ENCODE measurements at places on chromosomes 7 and 10.

DNA sequence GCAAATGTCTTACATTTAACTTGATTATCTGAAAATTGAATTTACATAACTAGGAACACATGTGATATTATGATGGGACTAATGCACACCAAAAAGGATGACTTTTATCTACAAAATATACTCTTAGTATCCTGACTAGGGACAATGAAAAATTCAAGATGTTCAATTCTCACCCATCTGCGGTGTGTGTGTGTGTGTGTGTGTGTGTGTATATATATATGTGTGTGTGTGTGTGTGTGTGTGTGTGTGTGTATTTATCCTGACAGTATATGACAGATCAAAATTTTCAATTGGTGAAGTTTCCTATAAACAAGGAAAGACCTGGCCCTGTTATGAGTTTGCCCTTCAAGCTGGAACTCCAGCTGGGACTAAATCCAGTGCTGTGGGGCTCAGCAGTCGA lies 40.3 kb upstream of the MET start:
- no peak for DNase-seq

DNA sequence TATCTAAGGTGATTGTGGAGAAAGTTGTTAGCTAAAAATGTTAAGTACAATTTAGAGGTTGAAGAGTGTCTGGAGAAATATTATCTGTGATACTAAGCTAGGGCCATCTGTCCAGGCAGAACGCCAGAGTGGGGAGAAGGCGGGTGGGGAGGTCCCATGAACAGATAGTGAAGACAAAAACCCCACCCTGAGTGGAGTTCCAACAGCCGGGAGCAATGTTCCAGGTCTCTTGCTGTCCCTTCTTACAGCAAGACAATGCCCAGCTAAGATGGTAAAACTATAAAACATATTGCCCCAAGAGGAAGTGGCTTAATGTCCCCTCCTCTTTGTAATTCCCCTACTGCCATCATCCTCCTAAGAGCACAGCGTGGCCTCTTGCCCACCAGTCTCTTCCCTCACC lies 10.4 kb upstream of the IL15RA start:
- peak; percentile 47 for DNase-seq

- no peak for DNase-seq
Measured at GRCh38 chr7:117781707-117782106, 91.5 kb downstream of the CTTNBP2 start.

GRCh38 chr10:60883187-60883586 lies 60.8 kb downstream of the RHOBTB1 start:
- DNase-seq, result no peak

DNA sequence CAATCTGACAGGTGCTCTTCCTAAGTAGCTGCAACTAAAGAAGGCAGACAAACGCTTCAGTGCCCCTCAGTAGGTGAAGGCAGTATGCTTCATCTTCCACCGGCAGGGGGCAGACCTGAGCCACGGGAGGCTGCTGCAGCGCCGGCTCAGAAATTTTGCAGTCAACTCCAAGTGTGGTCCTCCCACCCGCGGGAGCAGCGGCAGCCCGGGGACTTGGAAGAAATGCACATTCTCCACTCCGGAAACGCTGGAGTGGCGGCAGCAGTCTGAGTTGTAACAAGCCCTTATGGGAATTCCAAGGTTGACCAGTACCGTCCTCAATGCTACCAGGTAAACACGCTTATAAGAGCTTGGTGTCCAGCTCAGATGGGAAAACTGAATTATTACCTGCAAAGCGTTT lies 3.4 kb downstream of the IGFBP3 start:
- peak; percentile 47 for DNase-seq

GRCh38 chr7:52719677-52720076 lies 315.8 kb upstream of the POM121L12 start:
- no peak for DNase-seq

DNA sequence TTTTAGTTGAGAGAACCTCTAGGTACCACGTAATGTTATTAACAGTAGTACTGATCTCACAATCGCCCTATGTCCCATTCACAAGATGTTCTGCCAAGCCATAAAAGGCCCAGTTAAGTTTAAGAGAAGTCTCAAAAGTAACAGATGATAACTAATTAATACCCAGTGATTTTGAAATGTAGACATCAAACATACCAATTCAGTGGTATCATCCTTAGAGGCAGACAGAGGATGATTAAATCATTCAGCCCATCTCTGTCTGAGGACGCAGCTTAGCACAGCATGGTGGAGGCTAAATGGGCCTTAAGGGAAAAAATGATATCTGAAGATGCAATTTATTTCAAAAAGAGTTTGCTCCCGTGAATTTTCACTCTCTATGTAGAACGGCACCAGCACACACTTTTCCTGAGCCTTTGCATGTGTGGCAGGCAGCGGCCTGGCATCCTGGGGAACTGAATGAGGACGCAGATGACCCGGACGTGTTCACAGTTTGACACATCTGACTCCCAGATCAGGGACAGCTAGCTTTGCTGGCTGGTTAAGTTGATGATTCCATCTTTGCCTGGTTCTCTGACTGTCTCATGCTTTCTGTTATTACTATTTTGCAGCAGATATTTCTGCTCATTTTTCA lies 13.4 kb downstream of the EGFR start:
- DNase-seq, result no peak

DNA sequence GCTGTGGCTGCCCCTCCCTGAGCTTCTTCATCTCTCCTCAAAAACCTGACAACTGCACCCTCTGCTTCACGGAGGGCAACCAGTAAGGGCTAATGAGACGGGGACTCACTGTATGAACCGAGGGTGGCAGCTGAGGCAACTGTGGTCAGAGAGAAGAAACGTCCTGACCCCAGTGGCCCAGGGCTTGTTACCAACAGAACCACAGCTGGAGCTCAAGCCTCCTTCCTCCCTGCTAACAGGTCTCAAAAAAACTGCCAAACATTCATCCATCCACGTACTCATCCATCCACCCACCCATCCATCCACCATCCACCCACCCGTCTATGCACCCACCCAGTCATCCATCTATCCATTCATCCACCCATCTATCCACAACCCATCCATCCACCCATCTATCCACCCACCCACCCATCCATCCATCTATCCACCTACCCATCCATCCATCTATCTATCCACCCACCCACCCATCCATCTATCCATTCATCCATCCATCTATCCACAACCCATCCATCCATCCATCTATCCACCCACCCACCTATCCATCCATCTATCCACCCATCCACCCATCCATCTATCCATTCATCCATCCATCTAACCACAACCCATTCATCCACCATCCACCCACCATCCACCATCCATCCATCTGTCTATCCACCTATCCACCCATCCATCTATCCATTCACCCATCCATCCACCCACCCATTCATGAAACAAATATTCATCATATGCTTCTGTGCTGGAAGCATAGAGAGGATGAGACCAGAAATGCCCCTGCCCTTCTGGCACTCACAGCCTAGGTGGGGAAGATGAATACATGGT lies 111.7 kb downstream of the PDGFA start:
- no peak for DNase-seq

DNA sequence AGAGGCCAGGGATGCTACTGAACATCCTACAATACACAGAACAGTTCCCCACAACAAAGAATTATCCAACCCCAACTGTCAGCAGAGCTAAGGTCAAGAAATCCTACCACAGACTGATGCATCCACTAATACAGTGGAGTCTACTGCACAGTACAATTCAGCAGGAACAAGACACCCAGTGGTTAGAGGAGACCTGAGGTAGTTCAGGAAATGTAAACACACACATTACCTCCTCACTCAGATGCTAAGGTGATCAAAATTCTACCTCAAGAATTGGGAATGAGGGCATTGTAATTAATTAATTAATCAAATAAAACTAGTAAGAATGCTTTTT lies 91.4 kb downstream of the ZFAND4 start:
- no peak for DNase-seq

GRCh38 chr10:12041766-12042408 lies 722 bp downstream of the UPF2 start:
- DNase-seq, result no peak

GRCh38 chr10:44675387-44675874 lies 235.7 kb upstream of the TMEM72 start:
- DNase-seq, result no peak

GRCh38 chr7:85659364-85659763 lies 472.5 kb upstream of the SEMA3D start:
- DNase-seq, result no peak

GRCh38 chr10:1166101-1166827 lies 110.1 kb downstream of the WDR37 start:
- no peak for DNase-seq

DNA sequence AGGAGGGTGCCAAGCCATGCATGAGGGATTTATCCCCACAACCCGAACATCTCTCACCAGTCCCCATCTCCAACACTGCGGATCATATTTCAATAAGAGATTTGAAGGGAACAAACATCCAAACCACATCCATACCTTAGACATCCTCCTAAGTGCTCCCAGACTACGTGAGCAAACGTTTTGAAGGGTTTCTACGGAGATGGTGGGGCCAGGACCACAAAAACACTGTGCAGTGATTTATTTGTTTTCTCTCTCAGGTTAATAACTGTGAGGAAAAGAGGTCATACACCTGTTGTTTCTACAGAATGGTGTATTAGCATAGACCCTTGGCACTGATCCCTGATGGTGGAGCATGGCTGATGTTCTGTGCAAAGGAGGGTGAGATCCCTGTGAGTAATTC lies 277.8 kb downstream of the FRMD4A start:
- DNase-seq, result no peak

Measured in NCI-H524 (cell line).